ENCODE measurements at places on chromosomes 1 and 21.

- DNase-seq = no peak
Observed at GRCh38 chr1:245677461-245678240, 522.9 kb downstream of the KIF26B start.

DNA sequence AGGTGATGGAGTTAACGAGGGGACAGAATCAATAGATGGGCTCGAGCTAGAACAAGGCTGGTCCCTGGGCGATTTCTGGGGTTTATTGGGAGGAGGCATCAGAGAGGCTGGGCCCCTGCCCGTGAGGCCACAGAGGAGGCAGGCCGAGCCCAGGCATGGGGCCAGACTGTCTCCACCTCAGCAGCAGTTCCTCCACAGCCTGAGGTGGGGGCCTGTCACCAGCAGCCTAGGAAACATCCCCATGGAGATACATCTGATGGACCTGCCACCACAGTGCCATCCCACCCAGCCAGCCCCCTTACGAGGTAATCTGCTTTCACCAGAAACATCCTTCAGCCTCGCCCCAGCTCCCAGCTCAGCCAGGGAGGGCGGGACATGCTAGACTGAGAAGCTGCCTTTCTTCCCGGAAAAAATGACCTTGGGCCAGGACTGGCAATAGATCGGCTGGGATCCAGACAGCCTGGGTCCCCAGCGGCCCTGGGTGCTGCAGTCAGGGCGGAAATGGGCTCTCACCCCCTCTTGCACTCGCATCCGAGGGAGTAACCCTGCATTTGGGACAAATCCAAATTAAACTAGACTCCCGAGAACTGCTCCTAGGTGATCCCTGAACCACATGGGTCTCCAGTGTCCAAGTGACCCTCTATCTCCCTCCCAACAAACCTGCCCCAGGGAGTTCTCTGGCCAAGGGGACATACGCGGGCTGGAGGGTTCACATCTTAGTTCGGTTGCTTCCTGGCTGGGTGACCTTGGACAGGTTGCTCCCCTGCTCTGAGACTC is 10.0 kb upstream of the EPHA8 start:
- DNase-seq = no peak

GRCh38 chr1:199878823-199879222 is 148.7 kb upstream of the NR5A2 start:
- no peak for DNase-seq

DNA sequence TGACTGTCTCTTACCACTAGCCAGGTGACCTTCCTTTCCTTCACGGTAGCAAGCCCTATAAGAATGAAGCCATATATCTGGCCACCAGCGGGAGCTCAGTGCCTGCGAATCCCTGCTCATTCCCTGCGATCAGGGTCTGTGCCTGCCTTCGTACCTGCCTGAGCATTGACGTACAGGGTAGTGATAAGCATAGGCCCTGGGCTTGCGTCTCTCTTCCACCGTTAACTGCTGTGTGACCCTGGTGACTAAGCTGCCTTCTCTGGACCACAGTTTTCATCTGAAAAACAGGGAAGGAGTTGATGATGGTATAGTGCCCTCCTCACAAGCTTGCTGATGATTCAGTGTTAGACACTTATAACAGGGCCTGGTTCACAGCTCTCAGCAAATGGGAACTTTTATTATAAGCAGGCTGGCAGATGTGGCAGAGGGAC is 4.1 kb downstream of the ZC3H12A start:
- DNase-seq = no peak

DNA sequence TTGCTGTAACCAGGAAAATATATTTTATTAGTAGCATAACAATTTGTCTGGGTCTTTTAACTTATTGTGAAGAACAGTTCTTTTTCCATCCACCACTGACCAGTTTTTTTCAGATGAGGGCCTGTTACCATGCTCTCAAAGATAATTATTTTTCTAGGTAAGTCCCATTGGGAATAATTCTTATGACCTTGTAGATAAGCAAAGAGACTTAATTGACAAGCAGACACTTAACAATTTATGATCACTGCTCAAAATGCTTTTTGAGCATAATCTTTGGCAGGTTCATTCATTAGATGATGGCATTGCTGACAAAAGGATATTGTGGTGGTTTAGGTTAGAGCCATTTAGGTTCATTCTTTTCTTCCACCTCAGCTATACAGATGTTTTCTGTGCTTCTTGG is 6.6 kb downstream of the SNX27 start:
- DNase-seq = no peak

GRCh38 chr1:96978901-96979300 is 257.3 kb downstream of the PTBP2 start:
- DNase-seq = no peak

DNA sequence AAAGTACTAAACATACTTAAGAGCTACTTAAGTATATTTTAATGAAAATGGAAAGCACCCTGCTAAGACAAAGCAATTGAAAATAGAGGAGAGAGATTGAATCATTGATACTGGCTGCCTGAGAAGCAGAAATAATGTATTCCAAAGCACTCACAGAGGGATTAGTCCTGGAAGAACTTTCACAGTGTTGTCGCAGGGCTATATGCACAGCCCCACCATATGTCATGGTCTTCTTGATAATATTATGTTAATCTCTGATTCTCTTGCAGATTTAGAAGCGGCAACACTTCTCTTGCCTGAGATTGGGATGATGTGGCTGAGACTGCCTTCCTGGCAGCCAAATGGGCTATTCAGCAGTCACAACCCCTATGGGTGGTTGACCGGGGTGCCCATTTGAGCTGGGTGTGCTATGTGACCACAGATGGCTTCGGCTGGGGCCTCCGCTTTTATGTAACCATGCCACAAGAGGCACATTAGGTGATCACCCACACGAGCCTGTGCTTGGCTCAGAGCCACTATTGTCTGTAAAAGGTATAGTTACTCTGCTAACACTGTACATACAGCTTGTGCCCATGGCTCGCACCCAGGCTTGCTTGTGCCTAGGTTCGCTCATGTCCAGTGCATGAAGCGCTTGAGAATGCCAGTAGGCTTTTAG is 152.2 kb upstream of the SGIP1 start:
- no peak for DNase-seq

GRCh38 chr1:244369256-244370057 is 82.3 kb downstream of the ADSS2 start:
- peak; percentile 62 for DNase-seq

DNA sequence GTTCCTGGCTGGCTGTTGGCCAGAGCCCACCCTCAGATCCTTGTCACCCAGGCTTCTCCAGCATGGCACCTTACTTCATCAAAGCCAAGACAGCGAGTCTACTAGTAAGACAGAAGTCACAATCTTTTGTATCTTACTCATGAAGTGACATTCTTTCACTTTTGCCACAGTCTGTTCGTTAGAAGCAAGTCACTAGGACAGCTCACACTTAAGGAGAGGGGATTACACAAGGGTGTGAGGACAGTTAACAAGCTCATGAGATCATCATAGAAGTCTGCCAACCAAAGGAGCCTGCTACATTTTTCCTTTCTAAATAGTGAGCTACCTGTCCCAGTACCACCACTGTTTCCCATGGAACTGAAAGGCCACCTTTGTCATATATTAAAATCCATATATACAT is 61.5 kb downstream of the PACC1 start:
- no peak for DNase-seq

DNA sequence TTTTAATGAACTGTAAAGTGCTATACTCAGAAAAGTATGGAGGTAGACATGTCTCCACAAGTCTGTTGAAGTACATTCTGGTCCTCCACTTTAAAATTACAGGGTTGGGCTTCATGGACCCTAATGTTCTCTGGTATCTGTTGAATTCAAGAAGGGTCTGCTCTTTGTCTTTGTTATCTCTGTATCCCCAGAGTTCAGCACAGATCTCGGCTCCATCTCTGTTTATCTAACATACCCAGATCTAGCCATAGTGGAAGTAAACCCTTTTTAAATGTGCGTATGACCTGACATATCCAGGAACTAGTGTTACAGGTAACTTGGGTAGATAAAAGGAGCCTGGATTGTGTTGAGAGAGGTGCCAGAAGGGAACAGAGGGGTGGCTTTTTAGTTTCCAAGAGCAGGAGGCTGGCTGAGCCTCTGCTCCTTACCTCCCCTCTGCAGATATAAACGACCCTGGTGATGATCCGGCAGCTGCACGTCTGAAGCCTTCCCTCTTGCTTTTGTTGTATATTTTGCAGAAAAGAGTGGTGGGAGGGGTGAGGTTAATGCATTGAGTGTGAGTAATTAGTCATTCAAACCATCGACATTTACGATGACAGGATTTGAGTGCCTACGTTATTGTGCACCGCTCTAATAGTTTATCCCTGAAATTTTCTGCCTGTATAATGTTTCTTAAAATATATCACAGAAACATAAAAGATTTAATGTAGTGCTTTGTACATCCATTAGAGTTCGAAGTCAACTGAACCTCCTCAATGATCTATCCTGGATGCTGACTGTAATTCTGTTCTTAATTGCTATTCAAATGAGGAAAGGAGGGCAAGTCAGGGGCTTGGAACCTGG is 30.8 kb downstream of the ELAVL4 start:
- DNase-seq = peak; percentile 67

GRCh38 chr1:186532466-186532865 is 71.6 kb upstream of the PDC start:
- DNase-seq = no peak

Data from NCI-H2081 (cell line).